Gastrocnemius medialis (tissue), 4 donors: ENCODE measurements at places on chromosomes 7 and 10.

DNA sequence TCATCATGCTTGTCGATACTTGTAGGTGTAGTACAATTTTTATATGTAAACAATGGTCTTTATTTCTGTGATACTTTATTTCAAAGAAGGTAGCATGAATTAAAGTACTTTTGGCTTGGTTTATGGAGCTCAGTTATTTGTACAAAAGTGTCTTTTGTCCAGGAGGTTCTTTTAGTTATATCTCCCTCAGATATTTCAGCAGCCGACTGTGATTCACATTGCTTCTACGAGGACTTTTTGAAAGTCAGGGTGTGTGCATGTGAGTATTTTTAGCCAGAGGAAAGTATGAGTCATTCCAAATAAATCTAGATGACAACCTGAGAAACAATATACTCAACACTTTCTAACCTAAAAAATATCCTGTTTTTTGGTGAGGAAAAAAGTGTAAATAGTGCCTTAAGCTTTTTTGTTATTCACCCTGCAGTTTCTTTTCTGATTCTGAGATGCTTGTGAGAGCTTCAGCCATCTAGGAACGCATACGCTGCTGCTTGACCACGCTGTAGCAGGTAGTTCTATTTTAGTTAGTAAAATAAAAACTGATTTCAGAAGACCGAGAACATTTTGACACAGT, 595 bp upstream of the SUN1 start:
- DNase-seq = peak; percentile 63

DNA sequence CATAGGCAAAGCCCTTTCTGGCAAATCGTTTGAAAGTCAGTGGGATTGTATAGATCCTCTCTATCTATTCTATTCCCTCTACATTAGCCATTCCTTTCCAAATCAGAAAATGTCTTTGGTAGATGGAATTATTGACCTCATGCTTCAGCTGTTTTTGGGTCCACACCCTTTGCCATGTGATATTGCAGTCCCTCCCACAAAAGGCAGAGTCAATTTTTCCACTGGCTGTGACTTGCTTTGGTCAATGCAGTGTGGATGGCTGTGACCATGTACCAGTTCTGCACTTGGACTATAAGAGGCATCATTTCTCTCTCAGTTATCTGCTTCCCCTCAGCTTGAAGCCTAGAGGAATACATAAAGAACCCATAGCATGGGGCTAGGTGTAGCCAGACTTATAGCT, 332.9 kb downstream of the PTEN start:
- no peak for DNase-seq

- no peak for DNase-seq
Measured at GRCh38 chr10:132276706-132277105, 31.0 kb downstream of the STK32C start.

- DNase-seq = no peak
Measured at GRCh38 chr7:47557317-47557693, 24.6 kb downstream of the TNS3 start.

DNA sequence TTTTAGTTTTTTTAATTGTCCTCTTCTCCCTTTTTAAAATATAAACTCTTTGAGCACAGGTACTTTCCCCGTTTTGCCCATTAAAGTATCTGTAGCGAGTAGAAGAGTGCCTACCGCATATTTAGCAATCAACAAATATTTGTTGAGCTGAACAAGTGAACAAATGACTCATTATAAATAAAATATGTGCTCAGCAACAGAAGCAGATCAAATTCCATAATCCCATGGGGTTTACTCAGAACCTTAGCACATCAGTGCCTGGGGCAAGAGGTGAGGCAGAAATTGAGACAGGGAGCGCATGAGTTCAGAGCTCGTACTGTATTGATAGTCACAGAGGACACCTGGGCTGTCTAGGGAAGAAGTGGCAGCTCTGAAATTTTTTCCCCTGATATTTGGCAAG, 161.0 kb downstream of the SEM1 start:
- DNase-seq = no peak

DNA sequence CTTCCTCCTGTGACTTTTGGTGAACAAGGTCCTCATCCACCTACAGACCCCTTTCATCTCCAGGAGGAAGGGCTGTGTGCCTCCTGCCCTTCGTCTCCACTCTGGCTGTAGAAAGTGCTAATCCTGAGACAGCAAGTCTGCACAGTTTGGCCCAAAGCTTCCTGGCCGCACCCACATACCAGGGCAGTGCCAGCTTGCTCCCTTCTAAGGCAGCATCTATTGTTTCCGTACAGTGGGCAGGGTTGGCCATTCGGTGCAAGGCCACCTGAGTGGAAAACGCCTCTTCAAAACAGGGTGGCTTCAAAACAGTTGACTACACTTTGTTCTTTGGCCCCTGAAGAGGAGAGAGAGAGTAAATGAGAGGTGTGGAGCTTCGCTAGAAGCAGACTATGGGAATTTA, 134.1 kb upstream of the KLF14 start:
- no peak for DNase-seq

DNA sequence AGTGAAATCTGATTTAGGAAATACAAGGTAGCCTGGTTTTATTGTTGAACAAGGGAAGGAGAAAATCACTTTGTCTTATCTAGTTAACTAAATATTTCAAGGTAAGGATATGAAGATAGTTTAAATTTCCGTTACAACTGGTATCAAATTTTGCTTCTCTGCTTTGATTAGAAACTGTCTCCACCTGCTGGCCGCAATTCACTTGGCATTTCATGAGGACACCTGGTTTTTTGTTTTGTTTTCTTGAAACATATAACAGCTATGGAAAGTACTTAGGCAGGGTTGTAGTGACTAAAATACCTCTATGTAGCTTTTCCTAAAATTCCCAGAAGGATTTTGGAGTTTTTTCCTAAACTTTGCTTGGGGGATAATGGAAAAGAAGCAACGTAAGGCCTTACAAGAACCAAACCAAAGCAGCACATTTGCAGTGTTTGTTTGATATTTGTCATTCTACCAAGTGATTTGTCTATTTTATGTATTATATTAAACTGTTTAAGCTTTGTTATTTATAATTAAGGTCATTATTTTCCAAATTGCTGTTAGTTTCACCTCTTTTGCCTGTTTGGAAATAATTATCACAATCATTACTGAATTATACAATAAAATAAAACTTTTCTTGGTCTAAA, 73.6 kb downstream of the AHCYL2 start:
- DNase-seq = no peak

- no peak for DNase-seq
Measured at GRCh38 chr10:12704488-12704887, 297.0 kb downstream of the CCDC3 start.

DNA sequence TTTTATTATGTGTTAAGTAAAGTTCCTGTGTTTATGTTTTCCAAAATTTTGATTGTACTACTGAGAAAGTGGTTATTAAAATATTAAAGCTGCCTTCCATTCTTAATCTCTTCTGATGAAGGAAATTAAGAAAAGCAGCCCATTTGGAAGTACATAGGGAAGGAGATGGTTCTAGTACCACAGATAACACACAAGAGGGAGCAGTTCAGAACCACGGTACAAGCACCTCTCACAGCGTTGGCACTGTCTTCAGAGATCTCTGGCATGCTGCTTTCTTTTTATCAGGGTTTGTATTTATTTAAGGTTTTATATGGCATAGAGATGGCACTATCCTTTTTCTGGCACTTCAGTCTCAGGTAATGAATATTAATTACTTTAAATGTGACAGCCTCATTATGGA, 111.6 kb downstream of the PHTF2 start:
- DNase-seq = no peak

GRCh38 chr10:90674461-90674860, 183.4 kb downstream of the HTR7 start:
- DNase-seq = no peak

- no peak for DNase-seq
Measured at GRCh38 chr7:23472956-23473843, 2.9 kb upstream of the IGF2BP3 start.
